Activated B cell treated with CpG ODN at 0.5 μM for 24 hours (primary cell): ENCODE measurements at places on chromosomes 3 and 15.

GRCh38 chr3:133295199-133295901 lies 104.5 kb upstream of the BFSP2 start:
- H3K4me3 ChIP-seq, result no peak overlapping the region
- H3K36me3 ChIP-seq, result no peaks in the 10 kb centered on the region
- H3K27me3 ChIP-seq, result peaks cover 2% of the 10 kb centered on the region
- no peaks in the 10 kb centered on the region for H3K4me1 ChIP-seq
- no peak for DNase-seq
- no peak overlapping the region for H3K27ac ChIP-seq

GRCh38 chr3:72633534-72633933 lies 214.7 kb downstream of the SHQ1 start:
- peaks cover 18% of the 10 kb centered on the region for H3K27me3 ChIP-seq
- no peaks in the 10 kb centered on the region for H3K36me3 ChIP-seq
- peaks cover 17% of the 10 kb centered on the region for H3K4me1 ChIP-seq
- H3K4me3 ChIP-seq, result no peak overlapping the region
- H3K27ac ChIP-seq, result no peak overlapping the region

DNA sequence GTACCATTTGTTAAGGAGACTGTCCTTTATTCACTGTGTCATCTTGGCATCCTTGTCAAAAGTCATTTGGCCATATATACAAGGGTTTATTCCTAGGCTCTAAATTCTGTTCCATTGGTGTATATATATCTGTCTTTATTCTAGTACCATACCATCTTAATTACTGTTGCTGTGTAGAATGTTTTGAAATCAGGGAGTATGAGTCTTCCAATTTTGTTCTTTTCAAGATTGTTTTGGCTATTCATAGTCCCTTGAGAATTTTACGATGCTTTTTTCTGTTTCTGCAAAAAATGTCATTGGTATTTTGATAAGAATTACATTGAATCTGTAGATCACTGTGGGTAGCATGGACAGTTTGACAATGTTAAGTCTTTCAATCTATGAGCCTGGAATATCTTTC lies 28.7 kb downstream of the PFN2 start:
- no peaks in the 10 kb centered on the region for H3K27me3 ChIP-seq
- DNase-seq, result no peak
- no peak overlapping the region for H3K27ac ChIP-seq

DNA sequence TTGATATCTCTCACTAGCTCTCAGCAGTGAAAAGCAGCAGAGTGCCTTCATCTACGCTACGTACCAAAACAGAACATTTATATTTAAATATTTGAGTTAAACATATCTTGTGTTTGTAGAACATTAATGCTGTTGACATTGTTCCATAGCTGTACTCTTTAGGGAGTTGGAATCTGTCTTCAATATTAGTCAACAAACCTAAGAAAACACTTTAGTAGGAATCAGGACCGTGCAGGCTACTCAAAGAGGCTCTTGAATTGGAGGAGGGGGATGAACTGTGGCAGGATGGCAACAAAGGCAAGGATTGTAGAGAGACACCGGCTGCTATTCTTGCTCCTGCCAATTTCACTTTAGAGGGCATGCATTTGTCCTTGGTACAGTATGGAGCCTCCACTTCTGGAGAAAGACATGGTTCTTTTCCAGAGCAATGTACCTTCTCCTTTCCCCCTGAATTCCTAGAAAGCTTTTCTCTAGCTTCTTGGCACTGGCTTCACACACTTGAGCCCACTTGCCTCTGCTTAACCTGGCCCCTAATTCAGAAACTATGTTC lies 265.9 kb downstream of the CD47 start:
- no peaks in the 10 kb centered on the region for H3K4me1 ChIP-seq
- no peak overlapping the region for H3K4me3 ChIP-seq
- no peak for DNase-seq
- no peaks in the 10 kb centered on the region for H3K36me3 ChIP-seq
- H3K27ac ChIP-seq, result no peak overlapping the region

DNA sequence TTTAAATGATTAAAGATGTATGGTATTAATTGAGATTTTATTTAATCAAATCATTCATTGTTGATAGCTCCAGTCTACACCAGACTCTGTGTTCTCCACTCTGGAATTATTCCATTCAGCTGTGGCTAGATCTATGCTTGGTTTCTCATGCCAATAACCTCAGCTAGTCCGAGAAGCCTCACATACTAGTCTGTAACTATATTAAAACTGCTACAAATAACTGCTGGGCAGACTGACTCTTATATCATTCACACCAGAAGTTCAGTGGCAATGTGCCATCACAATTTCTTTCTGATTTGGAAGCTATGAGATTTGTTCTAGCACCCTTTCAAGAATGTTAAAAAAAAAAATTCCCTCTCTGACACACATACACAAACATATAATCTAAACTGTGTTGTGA lies 947.3 kb downstream of the ROBO1 start:
- no peak overlapping the region for H3K27ac ChIP-seq
- H3K27me3 ChIP-seq, result no peaks in the 10 kb centered on the region
- no peak for DNase-seq
- H3K4me3 ChIP-seq, result no peak overlapping the region
- H3K36me3 ChIP-seq, result no peaks in the 10 kb centered on the region

- no peak overlapping the region for H3K4me3 ChIP-seq
- no peak for DNase-seq
- no peak overlapping the region for H3K27ac ChIP-seq
- no peaks in the 10 kb centered on the region for H3K4me1 ChIP-seq
- H3K27me3 ChIP-seq, result no peaks in the 10 kb centered on the region
Measured at GRCh38 chr15:93217343-93217742, 128.3 kb upstream of the RGMA start.

GRCh38 chr3:10234526-10235230 lies 13.6 kb upstream of the TATDN2 start:
- no peaks in the 10 kb centered on the region for H3K27me3 ChIP-seq
- no peak for DNase-seq
- H3K27ac ChIP-seq, result no peak overlapping the region
- peaks cover 50% of the 10 kb centered on the region for H3K36me3 ChIP-seq

DNA sequence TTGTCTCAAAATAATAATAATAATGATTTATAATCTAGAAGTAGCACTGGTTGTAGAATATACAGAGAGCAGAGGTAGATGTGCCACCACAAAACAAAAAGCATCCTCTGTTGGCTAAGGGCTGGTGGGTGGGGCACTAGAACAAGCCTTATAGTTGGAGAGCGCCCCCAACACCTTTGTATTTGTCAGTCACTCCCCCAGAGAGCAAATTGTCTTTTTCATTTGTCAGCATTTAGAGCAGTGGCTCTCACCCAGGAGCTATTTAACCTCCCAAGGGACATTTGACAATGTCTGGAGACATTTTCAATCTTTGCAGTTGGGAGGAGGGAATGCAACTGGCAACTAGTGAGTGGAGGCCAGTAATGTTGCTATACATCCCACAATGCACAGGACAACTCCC lies 6.3 kb downstream of the KAT2B start:
- no peaks in the 10 kb centered on the region for H3K27me3 ChIP-seq
- no peak overlapping the region for H3K4me3 ChIP-seq
- DNase-seq, result no peak
- H3K36me3 ChIP-seq, result no peaks in the 10 kb centered on the region
- H3K27ac ChIP-seq, result peak overlapping the region; percentile 41

GRCh38 chr3:4091786-4092185 lies 211.4 kb upstream of the SETMAR start:
- no peak overlapping the region for H3K4me3 ChIP-seq
- no peaks in the 10 kb centered on the region for H3K27me3 ChIP-seq
- no peaks in the 10 kb centered on the region for H3K36me3 ChIP-seq
- peaks cover under 1% of the 10 kb centered on the region for H3K4me1 ChIP-seq
- H3K27ac ChIP-seq, result no peak overlapping the region
- no peak for DNase-seq

DNA sequence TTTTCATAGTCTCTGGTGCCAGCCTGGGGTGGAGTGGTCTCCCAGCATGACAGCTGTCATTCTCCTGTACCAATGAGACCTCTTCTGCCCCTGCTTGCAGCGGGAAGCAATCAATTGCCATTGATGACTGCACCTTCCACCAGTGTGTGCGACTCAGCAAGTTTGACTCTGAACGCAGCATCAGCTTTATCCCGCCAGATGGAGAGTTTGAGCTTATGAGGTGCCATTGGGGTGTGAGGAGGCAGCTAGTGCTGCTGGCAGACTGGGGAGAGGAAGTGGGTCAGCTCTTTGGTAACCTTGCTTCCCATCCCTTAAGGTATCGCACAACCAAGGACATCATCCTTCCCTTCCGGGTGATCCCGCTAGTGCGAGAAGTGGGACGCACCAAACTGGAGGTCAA lies 4.4 kb upstream of the ABCF3 start:
- H3K4me1 ChIP-seq, result peaks cover 28% of the 10 kb centered on the region
- no peaks in the 10 kb centered on the region for H3K27me3 ChIP-seq
- DNase-seq, result no peak

DNA sequence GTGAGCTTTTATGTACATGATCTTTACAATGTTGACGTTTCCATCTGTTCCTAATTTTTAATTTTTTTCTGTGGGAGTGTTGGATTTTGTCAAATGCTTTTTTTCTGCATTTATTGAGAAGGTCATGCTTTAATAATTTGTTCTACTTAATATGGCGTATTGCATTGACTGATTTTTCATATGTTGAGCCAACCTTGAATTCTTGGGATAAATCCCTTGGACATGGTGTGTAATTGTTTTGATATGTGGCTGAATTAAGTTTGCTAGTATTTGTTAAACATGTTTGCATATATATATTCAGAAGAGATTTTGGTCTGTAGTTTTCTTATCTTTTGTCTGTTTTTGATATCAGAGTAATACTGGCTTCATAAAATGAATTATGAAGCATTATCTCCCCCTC lies 256.7 kb downstream of the EDEM1 start:
- no peaks in the 10 kb centered on the region for H3K36me3 ChIP-seq
- no peak for DNase-seq
- H3K27ac ChIP-seq, result no peak overlapping the region
- no peak overlapping the region for H3K4me3 ChIP-seq
- peaks cover 2% of the 10 kb centered on the region for H3K27me3 ChIP-seq

DNA sequence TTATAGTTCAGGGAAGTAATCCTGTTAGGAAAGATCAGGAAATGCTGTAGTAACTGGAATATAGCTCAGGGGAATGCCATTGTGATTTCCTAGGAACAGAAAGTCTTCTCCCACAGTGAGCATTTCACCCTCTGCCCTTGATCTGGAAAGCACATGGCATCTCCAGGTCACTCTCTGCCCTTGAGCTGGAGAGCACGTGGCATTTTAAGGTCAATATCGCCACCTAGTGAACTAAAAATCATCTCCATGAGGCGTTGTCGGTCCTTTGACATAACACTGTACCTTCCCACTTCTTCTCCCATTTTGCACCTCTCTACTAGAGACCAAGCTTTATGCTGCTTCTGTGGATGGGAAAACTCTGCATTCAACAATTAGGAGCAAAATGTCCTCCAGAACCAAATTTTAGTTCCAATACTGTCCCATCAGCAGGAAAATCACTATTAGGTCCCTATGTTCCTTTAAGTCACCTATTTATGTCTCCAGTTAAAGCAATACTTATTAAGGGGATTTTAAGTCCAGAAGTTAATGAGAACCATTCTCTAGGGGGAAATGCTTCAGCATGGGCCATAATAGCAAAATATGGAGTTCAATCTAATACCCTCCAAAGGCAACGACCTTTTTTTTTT lies 54.7 kb upstream of the GK5 start:
- H3K36me3 ChIP-seq, result no peaks in the 10 kb centered on the region
- no peak overlapping the region for H3K4me3 ChIP-seq

- H3K36me3 ChIP-seq, result no peaks in the 10 kb centered on the region
- peaks cover 2% of the 10 kb centered on the region for H3K27me3 ChIP-seq
- H3K27ac ChIP-seq, result peak overlapping the region; percentile 46
- no peak for DNase-seq
- peak overlapping the region; percentile 19 for H3K4me3 ChIP-seq
Measured at GRCh38 chr3:3081381-3082233, 28.6 kb downstream of the IL5RA start.

- DNase-seq, result no peak
- no peaks in the 10 kb centered on the region for H3K4me1 ChIP-seq
- H3K27ac ChIP-seq, result no peak overlapping the region
- no peaks in the 10 kb centered on the region for H3K36me3 ChIP-seq
- H3K4me3 ChIP-seq, result no peak overlapping the region
Measured at GRCh38 chr15:81255958-81256320, 59.3 kb downstream of the IL16 start.

- no peak for DNase-seq
- no peak within 1 kb of the TSS for H3K27ac ChIP-seq
- H3K4me3 ChIP-seq, result peak within 1 kb of the TSS; percentile 56
- peaks cover 20% of the 10 kb centered on the region for H3K4me1 ChIP-seq
- peaks cover 22% of the 10 kb centered on the region for H3K27me3 ChIP-seq
- peaks cover 2% of the 10 kb centered on the region for H3K36me3 ChIP-seq
Measured at GRCh38 chr3:38029400-38030125, at the start of gene PLCD1. Gene PLCD1 (minus strand): TSS chr3:38029642. CDS start chr3:38029539, 103 bp downstream.

GRCh38 chr15:88878720-88879184 lies 16.6 kb downstream of the HAPLN3 start:
- H3K36me3 ChIP-seq, result no peaks in the 10 kb centered on the region
- no peaks in the 10 kb centered on the region for H3K27me3 ChIP-seq
- H3K27ac ChIP-seq, result no peak overlapping the region
- no peak overlapping the region for H3K4me3 ChIP-seq
- no peaks in the 10 kb centered on the region for H3K4me1 ChIP-seq

GRCh38 chr3:25572919-25573385 lies 91.8 kb downstream of the TOP2B start:
- peaks cover 4% of the 10 kb centered on the region for H3K27me3 ChIP-seq
- no peak overlapping the region for H3K27ac ChIP-seq
- H3K4me3 ChIP-seq, result no peak overlapping the region
- DNase-seq, result no peak
- H3K4me1 ChIP-seq, result no peaks in the 10 kb centered on the region
- H3K36me3 ChIP-seq, result no peaks in the 10 kb centered on the region

GRCh38 chr15:60710656-60711055 lies 231.7 kb upstream of the ICE2 start:
- no peak for DNase-seq
- H3K27ac ChIP-seq, result no peak overlapping the region
- no peaks in the 10 kb centered on the region for H3K36me3 ChIP-seq

GRCh38 chr15:100053474-100054121 lies 288.2 kb downstream of the ADAMTS17 start:
- H3K4me3 ChIP-seq, result no peak overlapping the region
- H3K4me1 ChIP-seq, result no peaks in the 10 kb centered on the region
- no peaks in the 10 kb centered on the region for H3K36me3 ChIP-seq
- H3K27ac ChIP-seq, result no peak overlapping the region
- no peak for DNase-seq

GRCh38 chr3:150557725-150558124 lies 11.1 kb downstream of the EIF2A start:
- H3K4me3 ChIP-seq, result no peak overlapping the region
- no peaks in the 10 kb centered on the region for H3K27me3 ChIP-seq
- peaks cover 61% of the 10 kb centered on the region for H3K36me3 ChIP-seq
- no peak for DNase-seq
- H3K27ac ChIP-seq, result no peak overlapping the region
